ENCODE measurements at places on chromosomes 5 and 9.

DNA sequence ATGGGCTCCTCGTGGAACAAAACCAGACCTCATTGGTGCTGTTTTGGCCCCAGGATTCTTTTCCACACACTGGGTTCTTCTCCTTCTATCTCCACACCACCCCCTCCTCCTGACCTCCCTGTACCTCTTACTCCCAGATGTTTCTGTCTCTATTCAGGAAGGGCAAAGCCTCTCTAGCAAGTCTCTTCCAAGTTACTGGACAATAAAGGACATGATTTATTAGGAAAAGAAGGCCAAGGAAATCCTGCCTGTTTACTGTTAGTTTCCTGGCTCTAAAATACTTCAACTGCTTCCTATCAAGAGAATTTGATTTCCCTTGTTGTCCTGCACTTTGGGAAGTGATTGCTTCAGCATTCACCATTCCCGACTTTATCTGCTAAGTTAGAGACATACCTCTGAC lies 262.0 kb downstream of the SAXO1 start:
- no peak for DNase-seq

DNA sequence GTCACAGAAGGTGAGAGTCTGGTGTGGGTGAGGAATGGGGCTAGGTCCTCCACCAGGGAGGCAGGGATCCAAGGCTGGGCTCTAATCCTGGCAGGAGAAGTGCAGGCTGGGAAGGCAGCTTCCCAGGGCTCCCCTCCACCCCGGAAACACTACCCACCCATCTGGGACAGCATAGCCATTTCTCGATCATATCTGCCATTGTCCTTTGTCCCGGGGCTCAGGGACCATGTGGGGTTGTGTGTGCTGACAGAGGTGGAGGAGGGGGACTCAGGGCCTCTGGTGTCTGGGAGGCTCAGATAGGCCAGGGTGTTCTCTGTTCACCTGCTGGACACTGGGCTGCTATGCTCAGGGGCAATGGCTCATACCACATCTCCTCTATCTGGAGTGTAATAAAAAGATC lies 32.2 kb upstream of the STRBP start:
- DNase-seq, result no peak

GRCh38 chr5:34697308-34698108 lies 41.4 kb downstream of the RAI14 start:
- no peak for DNase-seq

DNA sequence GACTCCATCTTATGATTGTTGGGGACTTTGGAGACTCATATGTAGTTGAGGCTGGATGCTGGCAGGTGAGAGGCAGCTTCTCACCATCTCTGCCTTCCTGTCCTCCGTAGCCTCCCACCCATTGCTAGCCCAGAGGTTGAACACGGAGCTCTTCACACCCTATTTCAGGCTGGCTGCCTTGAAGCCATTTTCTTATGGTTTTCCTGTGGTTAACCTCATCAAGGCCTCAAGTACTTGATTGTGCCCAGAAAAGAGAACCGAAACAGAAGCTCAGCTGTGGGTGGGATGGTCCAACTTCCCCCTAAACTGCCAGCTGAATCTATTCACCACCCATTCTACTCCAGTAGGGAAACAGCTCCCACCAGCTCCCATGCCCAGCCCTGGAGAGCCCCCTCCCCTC lies 102.9 kb downstream of the LIFR start:
- no peak for DNase-seq

GRCh38 chr5:107306594-107306993 lies 364.1 kb downstream of the EFNA5 start:
- no peak for DNase-seq

- DNase-seq, result no peak
These were observed 611.7 kb upstream of the FTMT start for GRCh38 chr5:121239951-121240350.

- no peak for DNase-seq
These were observed 65.0 kb downstream of the CEMIP2 start for GRCh38 chr9:71703172-71703872.

DNA sequence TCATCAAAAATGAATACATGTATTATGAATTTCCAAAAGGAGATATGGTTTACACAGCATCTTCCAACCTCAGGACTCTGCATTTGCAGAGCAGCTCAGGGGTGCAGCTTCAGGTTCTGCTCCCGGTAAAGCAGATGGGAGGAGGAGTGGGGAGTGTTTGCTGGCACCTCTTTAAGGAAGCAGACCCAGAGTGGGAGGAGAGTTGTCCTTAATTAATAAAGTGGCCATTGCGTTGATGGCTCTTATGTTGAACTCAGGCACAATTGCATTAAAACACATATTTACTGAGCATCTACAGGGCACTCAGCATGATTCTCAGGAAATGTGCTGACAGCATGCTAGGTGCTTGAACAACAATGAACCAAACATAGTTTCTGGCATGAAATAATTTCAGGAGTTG lies 121.0 kb downstream of the PDZD2 start:
- DNase-seq, result no peak

DNA sequence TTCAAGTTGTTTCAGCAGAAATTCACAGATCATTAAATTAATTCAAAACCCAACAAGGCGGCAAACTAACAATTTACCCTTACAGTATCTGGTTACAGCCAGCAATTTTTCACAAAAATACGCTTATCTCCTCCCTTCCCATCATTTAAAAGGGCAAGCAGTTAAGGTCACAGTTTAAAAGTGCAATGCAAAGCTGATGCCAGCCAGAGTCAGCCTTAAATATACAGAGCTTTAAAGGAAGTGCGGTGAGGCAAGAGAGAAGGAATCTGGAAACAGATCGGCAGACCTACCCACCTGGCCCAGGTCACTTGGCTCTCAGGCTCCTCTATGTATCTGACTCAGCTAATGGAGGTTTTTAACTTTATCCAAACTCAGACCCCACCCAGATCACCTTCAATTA lies 31.0 kb downstream of the EPB41L4A start:
- DNase-seq, result no peak

GRCh38 chr9:134285215-134285845 lies 40.9 kb upstream of the RXRA start:
- no peak for DNase-seq

GRCh38 chr5:143701493-143701892 lies 110.5 kb upstream of the HMHB1 start:
- DNase-seq, result no peak

- no peak for DNase-seq
These were observed 23.8 kb upstream of the IQGAP2 start for GRCh38 chr5:76379316-76379715.

GRCh38 chr9:29796291-29796952 lies 2223.1 kb upstream of the C9orf72 start:
- DNase-seq, result no peak

DNA sequence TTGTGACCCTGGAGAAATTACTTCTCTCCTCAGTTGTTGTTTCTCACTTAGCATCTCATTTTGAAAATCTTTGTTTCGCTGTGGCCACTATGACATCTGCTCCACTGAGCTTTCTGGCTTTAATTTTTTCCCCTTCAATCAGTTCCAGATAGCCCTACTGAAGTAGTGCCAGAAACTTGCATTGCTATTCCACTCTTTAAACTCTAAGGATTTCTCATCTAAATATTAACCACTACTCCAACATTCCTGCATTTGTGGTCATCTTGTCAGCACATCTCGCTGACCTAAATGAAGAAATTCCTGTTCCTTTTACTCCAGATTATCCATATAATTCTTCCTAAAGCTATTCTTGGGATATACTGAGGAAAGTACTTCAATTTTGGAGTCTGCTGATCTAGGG lies 15.3 kb upstream of the NOL6 start:
- DNase-seq, result no peak

DNA sequence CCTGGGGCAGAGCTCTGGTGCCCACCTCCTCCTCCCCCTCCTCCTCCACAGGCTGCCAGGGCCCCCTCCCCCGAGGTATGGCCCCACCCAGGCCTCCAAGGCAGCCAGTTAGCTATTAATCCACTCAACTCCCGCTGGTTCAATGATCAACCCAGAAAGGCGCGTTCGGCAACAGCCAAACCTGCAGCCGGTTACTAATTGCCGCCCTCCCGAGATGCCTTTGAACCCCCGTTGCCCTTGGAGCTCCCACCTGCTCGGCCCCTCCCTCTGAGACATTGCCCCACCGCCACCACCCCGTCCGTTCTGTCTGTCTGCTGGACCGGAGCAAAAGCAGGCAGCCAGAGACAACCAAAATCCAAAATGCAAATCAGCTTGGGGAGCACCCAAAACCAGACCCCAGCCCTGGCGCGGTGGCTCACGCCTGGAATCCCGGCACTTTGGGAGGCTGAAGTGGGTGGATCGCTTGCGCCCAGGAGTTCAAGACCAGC lies 25.8 kb downstream of the NOTCH1 start:
- no peak for DNase-seq

DNA sequence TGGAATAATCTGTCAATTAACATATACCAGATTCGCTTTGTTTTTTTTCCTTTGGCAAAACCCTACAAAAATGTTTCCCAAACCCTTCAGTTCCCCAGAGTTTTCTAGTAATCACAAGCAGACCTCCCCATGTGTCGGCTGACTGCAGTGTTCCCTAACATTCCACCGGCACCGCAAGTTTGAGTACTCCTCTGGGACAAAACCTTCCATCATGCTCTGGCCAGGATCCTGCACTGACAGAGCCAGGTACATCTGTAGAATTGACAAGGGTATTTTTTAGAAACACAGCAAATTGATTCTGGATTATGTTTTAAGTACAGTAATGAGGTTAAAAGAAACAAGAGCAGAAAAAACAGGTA lies 174.7 kb downstream of the GAS1 start:
- no peak for DNase-seq

DNA sequence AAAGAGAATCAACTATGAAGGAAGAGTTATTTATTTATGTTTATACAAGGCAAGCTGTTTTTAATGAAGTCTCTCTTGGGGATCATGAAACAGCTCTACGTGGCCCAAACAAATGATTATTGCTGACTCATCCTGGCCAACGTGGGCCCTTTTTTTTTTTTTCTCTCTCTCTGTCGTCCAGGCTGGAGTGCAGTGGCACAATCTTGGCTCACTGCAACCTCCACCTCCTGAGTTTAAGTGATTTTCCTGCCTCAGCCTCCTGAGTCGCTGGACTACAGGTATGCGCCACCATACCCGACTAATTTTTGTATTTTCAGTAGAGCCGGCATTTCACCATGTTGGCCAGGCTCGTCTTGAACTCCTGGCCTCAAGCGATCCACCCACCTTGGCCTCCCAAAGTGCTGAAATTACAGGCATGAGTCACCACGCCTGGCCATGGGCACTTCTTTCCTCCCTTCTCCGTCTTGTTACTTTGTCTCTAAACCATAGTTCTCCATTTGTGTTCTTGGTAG lies 98.3 kb downstream of the BASP1 start:
- DNase-seq, result peak; percentile 25

DNA sequence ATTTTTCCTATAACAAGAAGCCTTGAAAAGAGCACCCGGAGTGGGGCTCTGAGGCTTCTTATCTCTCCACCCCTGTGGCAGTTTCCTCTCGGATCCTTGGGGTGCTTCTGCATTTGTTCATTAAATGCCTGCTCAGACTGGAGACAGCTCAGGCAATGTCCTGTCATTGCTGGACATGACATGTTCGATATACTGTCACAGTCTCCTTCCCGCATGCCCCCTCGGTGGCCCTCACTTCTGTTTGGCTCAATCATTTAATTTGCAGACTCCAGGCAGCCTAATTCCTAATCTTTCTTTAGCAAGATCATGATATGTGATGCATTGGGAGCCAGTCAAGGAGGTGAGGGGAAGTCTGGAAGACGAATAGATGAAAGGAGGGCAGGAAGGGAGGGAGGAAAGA lies 37.5 kb upstream of the CPEB4 start:
- DNase-seq, result no peak

Measured in NCI-H2171 (cell line).